ENCODE measurements at places on chromosomes 12 and 14.

- DNase-seq: no peak
These were observed 12.3 kb upstream of the GPRC5D start for GRCh38 chr12:12964255-12964654.

- no peak for DNase-seq
These were observed 35.8 kb downstream of the USP15 start for GRCh38 chr12:62296001-62296400.

DNA sequence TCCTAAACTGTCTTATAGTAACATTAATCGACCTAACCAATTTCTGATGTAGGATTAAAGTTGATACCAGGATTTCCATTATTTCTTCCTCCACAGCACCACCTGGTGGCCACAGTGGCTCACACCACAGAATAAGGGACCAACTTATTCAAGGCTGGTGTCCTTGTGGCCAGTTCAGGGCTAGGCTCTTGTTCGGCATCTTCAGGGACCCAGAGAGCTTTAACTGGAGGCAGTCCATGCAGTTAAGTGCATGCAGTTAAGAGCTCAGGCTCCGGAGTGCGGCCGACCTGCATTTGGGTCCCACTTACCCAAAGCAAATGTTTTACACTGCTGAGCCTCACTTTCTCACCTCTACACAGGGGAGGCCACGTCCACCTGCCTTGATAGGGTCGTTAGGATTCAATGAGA, 42.0 kb upstream of the GPR68 start:
- peak; percentile 40 for DNase-seq

- no peak for DNase-seq
These were observed 1004.2 kb downstream of the TMEM121 start for GRCh38 chr14:106530423-106531107.

- no peak for DNase-seq
These were observed 38.4 kb downstream of the EAPP start for GRCh38 chr14:34501004-34501580.

DNA sequence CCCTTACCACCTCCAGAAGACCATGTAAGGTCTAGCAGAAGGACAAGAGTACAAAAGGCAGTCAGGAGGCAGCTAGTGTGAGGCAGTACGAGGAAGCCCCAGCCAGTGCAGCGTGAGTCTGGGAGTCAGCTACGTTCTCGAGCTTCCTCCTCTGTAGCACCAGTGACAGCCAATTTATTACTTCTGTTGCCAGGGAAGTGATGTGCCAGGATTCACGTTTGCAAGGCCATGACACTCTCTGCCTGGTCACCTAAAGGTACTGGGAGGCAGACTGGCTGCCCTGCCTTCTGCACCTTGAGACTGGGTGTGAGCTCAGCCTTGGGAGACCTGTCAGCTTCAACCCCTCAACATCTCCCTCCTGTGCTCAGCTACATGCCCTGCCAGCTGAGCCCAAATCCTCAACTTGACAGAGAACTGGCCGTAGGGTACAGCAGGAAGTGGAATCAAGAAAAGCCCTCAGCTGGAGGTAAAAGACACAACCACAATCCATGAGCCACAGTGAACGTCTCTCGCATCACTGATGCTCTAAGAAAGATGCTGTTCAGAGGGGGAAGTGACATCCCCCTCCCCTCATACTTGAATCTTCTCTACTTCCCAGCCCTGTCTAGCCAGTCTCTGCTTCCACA, 182.5 kb upstream of the RGS6 start:
- DNase-seq: no peak

- DNase-seq: no peak
These were observed 232.6 kb downstream of the VRK1 start for GRCh38 chr14:97029800-97030199.

GRCh38 chr12:31369712-31370521, 44.0 kb upstream of the SINHCAF start:
- no peak for DNase-seq

GRCh38 chr12:80406253-80406652, 37.8 kb upstream of the PTPRQ start:
- DNase-seq: no peak

DNA sequence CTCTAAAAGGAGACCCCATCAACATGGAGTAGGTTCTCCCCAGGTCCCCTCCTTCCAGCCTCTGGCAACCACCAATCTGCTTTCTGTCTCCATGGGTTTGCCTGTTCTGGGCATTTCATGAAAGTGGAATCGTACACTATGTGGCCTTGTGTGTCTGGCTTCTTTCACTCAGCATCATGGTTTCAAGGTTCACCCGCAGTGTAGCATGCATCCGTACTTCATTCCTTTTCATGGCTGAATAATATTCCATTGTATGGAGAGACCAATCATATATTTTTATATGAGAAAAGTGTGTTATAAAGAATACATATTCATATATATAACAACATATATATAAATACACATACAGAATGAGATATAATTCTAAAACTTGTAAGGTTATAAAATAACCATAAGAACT, 19.8 kb downstream of the NCOR2 start:
- DNase-seq: no peak

DNA sequence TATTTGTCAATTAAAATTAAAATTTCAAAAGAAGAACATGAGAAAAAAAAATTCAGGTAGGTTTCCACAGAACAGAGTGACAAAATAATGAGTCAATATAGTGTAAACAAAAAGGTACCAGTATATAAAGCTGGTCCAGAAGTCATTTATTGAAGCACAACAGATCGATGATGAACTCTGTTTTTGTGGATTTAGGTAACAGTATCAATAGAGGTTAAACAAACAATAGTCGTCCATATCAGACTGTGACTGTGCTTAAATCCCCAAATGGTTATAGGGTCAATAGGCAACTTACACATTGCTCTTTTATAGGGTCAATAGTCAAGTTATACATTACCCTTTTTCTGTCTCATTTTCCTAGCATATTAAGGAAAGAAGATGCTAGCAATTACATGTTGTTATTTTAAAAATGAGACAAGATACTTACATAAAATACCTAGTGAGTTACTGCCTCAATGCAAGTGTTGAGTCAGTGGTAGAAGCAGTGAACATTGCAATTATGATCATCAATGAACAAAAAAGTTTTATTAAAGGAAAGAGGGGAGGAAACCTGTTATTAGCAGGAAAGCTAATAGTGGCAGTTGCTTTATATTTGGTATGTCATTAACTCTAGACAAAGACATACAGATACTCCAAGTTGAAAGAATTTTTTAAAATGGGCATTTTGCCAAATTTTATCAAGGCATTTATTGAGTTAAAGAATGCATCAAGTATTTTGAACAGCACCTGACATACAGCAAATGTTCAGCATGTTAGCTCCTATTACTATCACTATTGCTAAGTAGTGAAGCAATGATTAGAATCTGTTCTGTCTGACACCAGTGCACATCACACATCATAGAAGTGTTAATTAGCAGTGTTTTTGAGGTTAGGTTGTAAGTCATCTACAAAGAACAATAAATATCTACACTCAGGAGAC, 102.9 kb downstream of the CCER1 start:
- no peak for DNase-seq

- DNase-seq: peak; percentile 26
These were observed 64.2 kb downstream of the LLPH start for GRCh38 chr12:66066137-66066928.

DNA sequence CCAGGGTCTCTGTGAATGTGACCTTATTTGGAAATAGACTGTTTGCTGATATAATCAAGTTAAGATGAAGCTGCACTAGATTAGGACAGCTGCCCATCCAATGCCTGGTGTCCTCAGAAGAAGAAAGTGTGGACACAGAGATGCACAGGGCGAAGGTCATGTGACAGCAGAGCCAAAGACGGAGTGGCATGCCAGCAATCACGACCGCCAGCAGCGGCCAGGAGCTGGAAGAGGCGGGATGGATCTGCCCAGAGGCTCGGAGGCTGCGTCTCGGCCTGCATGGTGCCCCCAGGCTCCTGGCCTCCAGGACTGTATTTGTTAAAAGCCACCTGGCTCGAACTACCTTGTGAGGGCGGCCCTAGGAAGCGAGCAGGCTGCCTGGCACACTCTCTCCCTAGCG, 76.5 kb downstream of the RFLNA start:
- no peak for DNase-seq

GRCh38 chr12:2372735-2373134, 319.9 kb downstream of the CACNA1C start:
- no peak for DNase-seq

DNA sequence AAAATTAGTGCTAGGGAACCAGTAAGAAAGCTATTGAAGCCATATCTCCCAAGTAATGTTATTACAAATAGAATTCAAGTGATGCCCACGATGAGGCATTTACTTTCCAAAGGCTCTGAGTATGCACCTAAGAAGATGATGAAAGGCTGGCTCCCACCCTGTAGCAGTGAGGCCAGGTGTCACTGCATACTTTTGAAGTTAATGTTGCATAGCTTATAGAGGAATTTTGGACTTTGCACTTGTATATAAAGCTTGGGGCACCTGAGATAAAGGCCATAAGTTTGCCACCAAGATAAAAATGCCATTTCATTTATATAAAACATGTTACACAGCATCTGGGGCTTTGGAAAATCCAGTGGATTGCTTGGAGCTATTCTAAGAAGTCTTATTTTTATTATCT, 96.2 kb downstream of the PTPRB start:
- no peak for DNase-seq

GRCh38 chr12:8709124-8709830, 11.5 kb downstream of the RIMKLB start:
- no peak for DNase-seq

- DNase-seq: peak; percentile 58
These were observed 41.4 kb downstream of the BORCS5 start for GRCh38 chr12:12398026-12398859.

GRCh38 chr12:14618983-14619382, 51.3 kb upstream of the PLBD1 start:
- no peak for DNase-seq

GRCh38 chr14:76930549-76930948, 98.0 kb downstream of the IRF2BPL start:
- no peak for DNase-seq

DNA sequence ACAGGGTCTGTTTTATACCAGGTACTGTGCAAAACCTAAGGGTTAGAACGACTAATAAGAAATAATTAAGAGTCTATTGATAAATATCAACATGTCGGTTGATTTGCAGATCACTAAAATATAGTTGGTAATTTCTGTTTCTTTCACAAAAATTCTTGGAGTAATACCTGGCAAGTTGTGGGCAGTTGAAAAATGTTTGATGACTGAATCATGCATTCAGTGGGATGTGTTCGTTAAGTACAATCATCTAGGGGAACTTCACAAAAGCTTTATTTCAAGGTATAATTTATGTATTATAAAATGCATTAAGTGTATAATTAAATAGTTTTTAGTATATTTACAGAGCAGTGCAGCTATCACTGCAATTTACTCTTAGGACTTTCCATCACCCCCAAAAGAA, 120.0 kb downstream of the KCNA5 start:
- DNase-seq: peak; percentile 11

- no peak for DNase-seq
These were observed 77.3 kb downstream of the IRF2BPL start for GRCh38 chr14:76951166-76951565.

DNA sequence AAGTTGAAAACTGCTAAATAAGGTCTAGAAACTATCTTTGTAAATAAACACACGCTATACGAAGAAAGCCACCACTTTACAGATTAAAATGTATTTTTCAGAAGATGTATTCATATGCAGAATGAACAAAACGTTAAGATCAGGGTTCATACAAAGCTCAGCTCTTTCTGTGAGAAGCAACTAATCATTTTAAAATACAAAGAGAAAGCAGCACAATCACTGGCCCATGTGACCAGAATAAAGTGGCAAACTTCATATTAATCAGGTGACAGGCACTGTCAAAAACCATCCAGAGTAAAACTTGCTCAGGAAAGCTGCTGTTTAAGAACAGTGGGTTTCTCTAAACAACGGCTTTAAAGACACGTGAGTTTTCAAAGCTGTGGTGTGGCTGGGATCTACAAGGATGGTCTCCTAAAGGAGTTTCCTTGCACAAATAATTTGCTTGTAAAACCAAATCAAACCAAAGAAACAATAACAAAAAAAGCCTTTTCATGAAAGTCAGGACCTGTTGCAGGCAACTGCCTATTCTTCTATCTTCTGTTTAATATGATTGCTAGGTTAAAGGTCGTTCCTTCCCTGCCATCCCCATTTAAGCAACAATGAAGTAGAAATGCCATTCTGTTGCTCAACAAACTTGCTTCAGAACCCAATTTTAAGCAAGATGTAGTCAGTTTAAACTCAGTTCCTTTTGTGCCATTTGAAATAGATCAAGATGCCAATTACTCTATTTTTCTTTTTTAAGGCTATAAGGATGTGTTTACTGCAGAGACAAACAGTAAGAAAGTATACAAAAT, 22.3 kb downstream of the SEL1L start:
- DNase-seq: no peak

DNA sequence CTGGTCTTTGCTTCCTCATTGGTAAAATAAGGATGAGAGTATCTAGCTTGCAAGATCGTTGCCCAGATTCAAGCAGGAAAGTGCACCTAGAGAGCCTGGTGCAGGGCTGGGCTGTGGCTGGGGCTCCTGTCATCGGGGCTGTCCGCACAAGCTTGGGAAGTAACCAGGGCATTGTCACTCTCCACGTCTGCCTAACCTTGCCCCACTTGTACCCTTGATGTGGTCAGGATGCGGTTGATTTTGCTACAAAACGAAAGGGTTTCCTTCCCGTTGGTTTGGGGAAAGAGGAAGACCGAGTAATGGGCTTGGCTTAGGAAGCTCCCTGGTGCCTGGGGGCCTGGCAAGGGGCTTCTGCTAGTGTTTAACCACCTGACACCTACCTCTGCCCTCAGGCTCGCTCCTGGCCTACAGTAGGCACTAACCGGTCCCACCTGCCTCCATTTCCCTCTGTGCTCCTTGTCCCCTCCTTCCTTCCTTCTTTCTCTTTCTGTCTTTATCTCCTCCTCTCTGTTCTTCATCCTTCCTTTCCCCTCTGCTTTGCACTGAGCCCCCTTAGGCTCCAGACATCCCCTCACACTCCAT, 21.8 kb downstream of the MVK start:
- no peak for DNase-seq

DNA sequence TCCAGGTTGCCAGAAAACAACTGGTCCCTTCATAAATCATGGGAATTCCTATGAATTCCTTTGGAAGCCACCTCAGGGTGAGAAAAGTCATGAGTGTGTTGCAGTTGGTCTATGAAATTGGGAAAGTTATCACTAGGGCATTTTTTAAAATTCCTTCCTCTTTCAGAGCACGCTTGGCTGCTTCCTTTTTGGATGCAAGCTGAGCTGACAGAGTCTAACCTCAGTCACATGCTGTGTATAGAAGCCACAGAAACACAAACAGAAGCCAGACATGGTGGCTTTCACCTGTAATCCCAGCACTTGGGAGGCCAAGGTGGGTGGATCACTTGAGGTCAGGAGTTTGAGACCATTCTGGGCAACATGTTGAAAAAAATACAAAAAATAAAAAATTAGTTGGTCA, 21.7 kb upstream of the HELB start:
- no peak for DNase-seq

GRCh38 chr12:78414071-78414470, 450.5 kb upstream of the SYT1 start:
- DNase-seq: no peak

GRCh38 chr14:65943916-65944410, 531.4 kb downstream of the FUT8 start:
- DNase-seq: no peak

DNA sequence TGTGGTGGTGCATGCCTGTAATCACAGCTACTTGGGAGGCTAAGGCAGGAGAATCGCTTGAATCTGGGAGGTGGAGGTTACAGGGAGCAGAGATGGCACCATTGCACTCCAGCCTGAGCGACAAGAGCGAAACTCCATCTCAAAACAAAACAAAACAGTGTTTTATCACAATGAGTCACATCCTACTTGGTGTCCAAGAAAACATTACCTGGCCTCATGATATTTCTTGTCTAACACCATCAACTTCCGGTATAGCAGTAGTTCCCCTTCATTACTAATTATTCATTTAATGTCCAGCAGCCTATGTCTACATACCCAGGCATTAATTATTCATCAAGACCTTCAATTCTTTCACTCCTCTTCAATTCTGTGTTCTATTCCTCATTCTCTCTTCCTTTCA, 115.5 kb downstream of the CCDC59 start:
- no peak for DNase-seq
